ENCODE measurements at places on chromosomes 6 and 20.

DNA sequence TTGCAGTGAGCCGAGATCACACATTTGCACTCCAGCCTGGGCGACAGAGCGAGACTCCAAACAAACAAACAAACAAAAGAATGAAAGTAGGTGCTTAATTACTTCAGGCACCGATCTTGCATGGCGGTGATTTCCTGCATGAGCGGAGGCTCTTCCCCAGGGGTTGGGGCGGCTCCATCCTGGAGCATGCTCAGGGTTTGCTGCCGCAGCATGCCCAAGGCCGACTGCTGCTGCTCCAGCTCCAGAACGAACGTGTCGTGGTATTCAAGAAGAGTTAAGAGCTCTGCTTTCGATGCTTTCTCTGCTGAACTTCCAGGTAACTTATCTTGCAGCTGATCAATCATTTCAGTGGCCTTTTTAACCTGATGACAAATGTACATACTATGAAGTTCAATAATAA is 313.8 kb downstream of the SYNE1 start:
- DNase-seq, result no peak

GRCh38 chr6:129943637-129944271 is 74.6 kb upstream of the L3MBTL3 start:
- no peak for DNase-seq

- DNase-seq, result no peak
Measured at GRCh38 chr6:147564556-147564955, 56.1 kb downstream of the SAMD5 start.

DNA sequence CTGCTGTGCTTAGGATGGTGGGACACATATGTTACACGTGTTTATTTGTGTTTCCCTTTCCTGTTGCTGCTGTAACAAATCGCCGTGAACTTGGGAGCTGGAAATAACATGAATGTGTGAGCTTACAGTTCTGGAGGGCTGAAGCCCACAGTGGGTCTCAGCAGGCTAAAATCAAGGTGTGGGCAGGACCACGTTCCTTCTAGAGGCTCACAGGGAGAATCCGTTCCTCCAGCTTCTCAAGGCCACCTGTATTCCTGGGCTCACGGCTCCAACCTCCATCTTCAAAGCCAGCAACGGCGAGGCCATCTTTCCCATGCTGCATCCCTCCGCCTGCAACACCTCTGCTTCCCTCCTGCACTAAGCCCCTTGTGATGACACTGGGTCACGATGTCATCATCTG is 27.4 kb upstream of the PTGIS start:
- DNase-seq, result no peak

- no peak for DNase-seq
Measured at GRCh38 chr20:40168981-40169620, 519.9 kb downstream of the MAFB start.

DNA sequence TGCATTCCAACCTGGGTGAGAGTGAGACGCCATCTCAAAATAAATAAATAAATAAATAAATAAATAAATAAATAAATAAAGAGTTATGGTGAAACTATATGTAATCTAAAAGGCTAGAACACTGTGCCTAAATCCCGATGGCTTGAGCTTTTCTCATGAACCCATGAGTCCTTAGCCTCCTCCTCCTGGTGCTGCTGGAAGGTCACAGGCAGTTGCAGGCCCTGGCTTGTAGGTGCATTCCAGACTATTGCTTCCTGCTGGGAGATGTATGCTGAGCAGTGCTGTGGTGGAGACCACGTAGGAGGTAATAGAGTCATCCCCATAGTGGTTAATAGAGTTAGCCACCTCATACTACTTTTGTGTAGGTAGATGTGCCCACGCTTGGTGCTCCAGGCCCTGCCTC is 12.5 kb downstream of the PTK7 start:
- DNase-seq, result no peak

GRCh38 chr6:87115402-87116135 is 20.7 kb upstream of the CGA start:
- no peak for DNase-seq

DNA sequence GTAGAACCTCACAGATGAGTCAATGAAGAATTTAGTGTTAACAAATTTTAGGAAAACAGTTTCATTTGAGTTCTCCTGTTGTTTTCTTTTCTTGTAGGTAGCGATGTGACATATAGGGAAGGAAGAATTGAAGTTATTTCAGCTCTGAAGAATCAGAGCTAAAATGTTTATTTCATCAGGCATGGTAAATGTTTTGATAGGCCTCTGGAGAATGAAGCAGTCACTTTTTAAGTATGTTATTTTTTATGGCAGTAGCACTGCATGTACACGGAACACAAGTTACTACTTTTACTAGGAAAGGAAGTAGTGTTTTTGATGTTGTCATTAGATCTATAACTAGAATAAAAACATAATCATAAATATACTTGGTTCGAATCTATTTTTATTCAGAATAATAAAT is 1357.3 kb upstream of the CITED2 start:
- no peak for DNase-seq

DNA sequence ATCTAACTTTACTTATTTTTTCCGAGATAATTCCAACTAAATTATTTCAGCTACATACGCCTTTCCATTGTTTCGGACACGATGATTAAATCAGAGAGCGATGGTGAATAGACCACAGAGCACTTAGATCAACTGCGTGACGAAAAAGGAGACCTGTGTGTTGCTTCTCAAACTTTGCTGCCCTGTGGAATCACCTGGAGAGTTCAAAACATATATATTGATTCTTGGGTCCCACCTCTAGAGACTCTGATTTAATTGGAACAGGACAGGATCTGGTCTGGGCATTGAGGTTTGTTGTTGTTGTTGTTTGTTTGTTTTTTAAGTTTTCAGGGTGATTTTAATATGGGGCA is 401 bp upstream of the TNFRSF21 start:
- no peak for DNase-seq
